ENCODE measurements at places on chromosomes 16 and 17.

GRCh38 chr16:9408297-9408878 lies 316.9 kb downstream of the HAPSTR1 start:
- H3K36me3 ChIP-seq, result no peaks in the 10 kb centered on the region
- no peak for DNase-seq
- H3K27ac ChIP-seq, result no peak overlapping the region

GRCh38 chr16:68744744-68745280 lies 7.7 kb downstream of the CDH1 start:
- peaks cover 15% of the 10 kb centered on the region for H3K27me3 ChIP-seq
- no peaks in the 10 kb centered on the region for H3K36me3 ChIP-seq
- H3K4me3 ChIP-seq, result no peak overlapping the region
- no peak overlapping the region for H3K27ac ChIP-seq
- H3K4me1 ChIP-seq, result peaks cover 3% of the 10 kb centered on the region

DNA sequence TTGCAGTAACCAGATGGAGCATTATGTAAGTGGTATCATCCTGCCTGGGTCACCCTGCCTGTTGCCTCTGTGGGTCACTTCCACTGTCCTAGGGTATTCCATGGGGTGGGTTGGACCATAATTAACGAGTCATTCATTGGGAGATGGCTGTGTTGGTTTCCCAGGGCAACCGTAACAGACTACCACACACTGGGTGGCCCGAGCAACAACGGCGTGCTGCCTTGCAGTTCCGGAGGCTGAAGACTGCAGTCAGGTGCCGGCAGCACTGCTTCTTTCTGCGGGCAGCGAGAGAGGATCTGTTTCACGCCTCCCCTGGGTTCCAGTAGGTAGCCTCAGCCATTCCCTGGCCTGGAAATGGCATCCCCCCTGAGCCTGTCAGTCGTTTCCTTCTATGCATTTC lies 28.9 kb upstream of the CMIP start:
- no peak for DNase-seq
- no peak overlapping the region for H3K4me3 ChIP-seq
- H3K4me1 ChIP-seq, result peaks cover 4% of the 10 kb centered on the region

DNA sequence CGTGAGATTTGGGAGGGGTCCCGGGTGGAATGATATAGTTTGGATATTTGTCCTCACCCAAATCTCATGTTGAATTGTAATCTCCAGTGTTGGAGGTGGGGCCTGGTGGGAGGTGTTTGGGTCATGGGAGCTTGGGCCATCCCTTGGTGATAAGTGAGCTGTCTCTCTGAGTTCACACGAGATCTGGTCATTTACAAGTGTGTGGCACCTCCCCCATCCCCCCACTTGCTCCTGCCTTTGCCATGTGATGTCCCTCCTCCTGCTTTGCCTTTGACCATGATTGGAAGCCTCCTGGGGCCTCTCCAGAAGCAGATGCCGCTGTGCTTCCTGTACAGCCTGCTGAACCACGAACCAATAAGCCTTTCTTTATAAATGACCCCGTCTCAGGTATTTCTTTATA lies 21.3 kb upstream of the BAIAP2 start:
- H3K36me3 ChIP-seq, result peaks cover 9% of the 10 kb centered on the region
- no peak overlapping the region for H3K4me3 ChIP-seq
- H3K27me3 ChIP-seq, result no peaks in the 10 kb centered on the region
- DNase-seq, result no peak
- no peak overlapping the region for H3K27ac ChIP-seq

DNA sequence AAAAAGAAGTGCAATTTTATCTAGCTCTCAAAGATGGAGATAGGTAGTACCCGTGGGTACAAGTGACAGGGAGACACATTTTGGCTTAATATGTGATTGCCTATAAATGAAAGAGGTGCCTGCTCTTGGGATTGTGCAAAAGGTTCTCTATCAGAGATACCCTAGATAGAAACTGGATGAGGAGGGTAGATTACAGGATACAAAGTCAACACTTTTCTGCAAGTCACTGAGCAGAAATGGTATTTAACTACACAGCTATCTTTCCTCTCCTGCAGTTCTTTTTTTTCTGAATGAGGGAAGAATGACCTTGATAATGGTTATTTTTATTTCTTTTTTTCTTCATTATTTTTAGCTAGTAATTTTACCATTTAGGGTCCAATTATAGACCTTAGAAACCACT lies 67.6 kb downstream of the MMD start:
- H3K27ac ChIP-seq, result no peak overlapping the region
- no peak overlapping the region for H3K4me3 ChIP-seq
- peaks cover 3% of the 10 kb centered on the region for H3K4me1 ChIP-seq
- no peak for DNase-seq
- no peaks in the 10 kb centered on the region for H3K36me3 ChIP-seq
- peaks cover 4% of the 10 kb centered on the region for H3K27me3 ChIP-seq

DNA sequence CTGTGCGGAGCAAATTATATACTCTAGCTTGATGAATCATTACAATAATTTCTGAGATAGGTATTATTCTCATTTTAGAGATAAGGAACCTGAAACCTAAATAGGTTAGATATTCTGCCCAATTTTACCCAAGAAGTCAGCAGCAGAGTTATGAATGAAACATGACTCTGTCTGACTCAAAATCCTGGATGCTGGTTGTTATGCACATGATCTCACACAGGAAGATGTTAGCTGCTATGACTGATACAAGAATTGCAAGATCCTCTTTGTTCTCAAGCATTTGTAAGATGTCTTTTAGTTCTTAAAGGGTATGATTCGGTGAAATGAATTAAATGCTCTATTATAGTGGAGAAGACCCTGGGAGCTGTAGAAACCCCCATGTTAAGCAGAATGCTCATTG lies 447.8 kb downstream of the KIF2B start:
- H3K36me3 ChIP-seq, result no peaks in the 10 kb centered on the region
- no peak for DNase-seq
- no peaks in the 10 kb centered on the region for H3K4me1 ChIP-seq
- peaks cover 3% of the 10 kb centered on the region for H3K27me3 ChIP-seq

- no peaks in the 10 kb centered on the region for H3K36me3 ChIP-seq
- H3K4me3 ChIP-seq, result no peak within 1 kb of the TSS
- no peak for DNase-seq
- H3K4me1 ChIP-seq, result peaks cover 3% of the 10 kb centered on the region
Observed at GRCh38 chr16:75535901-75536300, at the start of gene CHST5. Gene CHST5 (minus strand): TSS chr16:75536108. CDS start chr16:75530384, 5,724 bp downstream.

DNA sequence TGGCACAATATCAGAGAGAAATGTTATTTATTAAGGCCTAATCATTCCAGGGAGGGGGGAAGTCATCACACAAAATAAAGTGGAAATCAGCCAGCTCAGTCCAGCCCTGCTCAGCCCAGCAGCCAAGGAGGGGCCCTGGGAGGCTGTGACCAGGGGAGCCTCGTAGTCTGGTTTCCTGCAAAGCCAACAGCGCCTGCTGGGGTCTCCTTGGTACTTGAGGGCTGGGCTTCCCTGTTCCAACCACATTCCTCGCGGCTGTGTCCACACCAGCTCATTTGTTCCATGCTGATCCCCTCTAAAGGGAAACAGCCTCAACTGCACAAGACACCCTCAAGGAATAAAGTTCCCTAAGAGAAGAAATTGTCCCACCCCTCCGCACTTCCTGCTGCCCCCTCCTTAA lies 154.0 kb downstream of the TMEM132E start:
- H3K27me3 ChIP-seq, result peaks cover 5% of the 10 kb centered on the region
- H3K4me3 ChIP-seq, result no peak overlapping the region
- no peaks in the 10 kb centered on the region for H3K36me3 ChIP-seq
- no peak for DNase-seq
- H3K27ac ChIP-seq, result no peak overlapping the region

DNA sequence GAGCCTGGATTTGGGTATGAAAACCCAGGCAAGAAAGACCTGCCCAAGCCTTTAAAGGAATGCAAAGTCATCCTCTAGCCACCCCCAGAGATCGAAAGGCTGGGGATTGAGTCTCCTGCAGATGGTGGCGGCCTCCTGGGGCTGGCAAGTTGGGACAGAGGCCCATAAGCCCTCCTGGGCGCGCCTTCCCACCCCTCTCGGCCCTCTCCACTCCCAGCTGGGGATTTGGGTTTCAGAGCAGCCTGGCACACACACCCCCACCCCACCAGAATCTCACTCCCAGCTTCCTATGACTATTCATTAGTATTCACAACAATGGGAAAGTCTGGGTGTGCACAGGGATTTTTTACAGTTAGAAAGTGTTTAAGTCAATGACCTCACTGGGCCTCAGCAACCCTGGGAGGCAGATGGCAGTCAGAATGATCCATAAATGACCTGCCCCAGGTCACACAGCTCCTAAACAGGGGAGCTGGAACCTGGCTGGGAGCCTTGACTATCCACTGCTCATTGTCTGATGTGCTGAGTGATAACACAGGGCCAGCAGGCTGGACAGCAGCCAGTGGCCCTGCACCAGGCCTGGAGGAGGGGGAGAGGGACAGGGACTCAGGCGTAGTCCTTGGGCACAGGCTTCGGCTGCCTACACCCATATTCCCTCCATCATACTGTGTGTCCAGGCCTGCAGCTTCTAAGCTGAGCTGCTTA lies 12.1 kb downstream of the NHERF1 start:
- peaks cover 6% of the 10 kb centered on the region for H3K36me3 ChIP-seq
- H3K4me3 ChIP-seq, result no peak overlapping the region
- H3K27me3 ChIP-seq, result no peaks in the 10 kb centered on the region
- DNase-seq, result no peak
- H3K4me1 ChIP-seq, result peaks cover 53% of the 10 kb centered on the region

GRCh38 chr17:68248199-68248825 lies 469 bp downstream of the AMZ2 start:
- H3K4me3 ChIP-seq, result peak overlapping the region; percentile 93
- peaks cover 49% of the 10 kb centered on the region for H3K4me1 ChIP-seq
- H3K36me3 ChIP-seq, result peaks cover 33% of the 10 kb centered on the region

DNA sequence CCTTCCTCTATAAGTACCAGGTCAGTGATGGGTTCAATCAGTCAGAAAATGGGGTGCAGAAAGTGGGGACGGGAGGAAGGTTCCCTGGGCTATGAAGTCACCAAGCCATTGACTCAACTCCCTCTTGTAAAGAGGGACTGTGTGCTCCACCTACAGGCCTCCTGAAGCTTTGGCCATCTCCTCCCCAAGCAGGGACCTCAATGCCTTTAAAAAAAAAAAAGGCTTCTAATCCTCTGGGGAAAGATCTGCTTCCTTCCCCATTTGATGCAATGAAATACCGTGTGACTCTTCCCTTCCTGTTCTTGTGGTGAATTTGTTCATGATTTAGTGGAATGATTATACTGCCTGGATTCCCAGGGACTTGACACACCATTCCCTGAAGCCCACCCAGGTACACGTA lies 30.8 kb downstream of the VWA3A start:
- no peaks in the 10 kb centered on the region for H3K36me3 ChIP-seq
- no peak overlapping the region for H3K27ac ChIP-seq
- no peak for DNase-seq
- no peaks in the 10 kb centered on the region for H3K27me3 ChIP-seq
- no peaks in the 10 kb centered on the region for H3K4me1 ChIP-seq
- H3K4me3 ChIP-seq, result no peak overlapping the region

DNA sequence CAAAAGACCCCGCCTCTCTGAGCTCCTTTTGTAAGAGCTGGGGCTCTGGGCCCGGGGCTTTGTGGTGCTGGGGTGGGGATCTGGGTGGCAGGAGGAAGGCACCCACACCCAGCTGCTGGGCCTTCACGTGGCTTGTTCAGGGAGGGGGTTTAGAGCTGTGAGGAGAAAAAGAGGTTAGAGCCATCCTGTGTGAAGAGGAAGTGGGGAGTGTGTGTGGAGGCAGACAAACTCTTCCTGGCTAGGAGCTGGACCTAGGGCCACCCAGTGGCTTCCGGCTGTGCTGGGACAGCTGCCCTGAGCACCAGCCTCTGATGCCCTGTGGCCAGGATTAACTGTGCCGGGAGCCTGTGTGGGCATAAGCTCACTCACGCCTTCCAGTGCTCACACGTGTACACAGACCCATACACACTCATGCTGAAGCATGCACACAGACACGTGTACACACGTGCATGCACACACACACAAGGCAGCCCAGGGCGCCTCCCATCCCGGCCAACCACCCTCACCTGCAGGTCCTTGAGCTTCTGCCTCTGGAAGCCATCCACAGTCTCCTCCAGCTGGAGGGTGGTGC lies 7.4 kb downstream of the CIBAR2 start:
- H3K36me3 ChIP-seq, result no peaks in the 10 kb centered on the region
- no peak for DNase-seq
- no peaks in the 10 kb centered on the region for H3K27me3 ChIP-seq
- H3K4me1 ChIP-seq, result peaks cover 21% of the 10 kb centered on the region
- no peak overlapping the region for H3K4me3 ChIP-seq
- H3K27ac ChIP-seq, result peak overlapping the region; percentile 79

DNA sequence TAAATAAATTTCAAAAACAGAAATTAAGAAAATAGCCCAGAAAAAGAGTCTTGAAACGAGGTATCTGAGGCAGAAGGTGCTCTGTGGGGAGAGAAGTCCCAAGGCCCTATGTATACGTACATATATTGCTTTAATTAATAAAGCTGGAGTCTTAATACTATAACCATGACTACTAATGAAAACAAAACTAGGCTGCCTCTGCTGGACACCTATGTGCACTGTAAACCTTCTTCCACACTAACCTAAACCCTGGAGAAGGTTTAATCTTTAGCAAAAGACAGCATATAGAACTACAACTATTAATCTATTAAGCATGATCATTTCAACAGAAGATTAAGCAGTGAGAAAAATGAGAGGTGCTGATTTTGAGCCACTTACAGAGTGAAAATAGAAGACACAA lies 153.9 kb upstream of the C17orf78 start:
- peak overlapping the region; percentile 66 for H3K27ac ChIP-seq
- peaks cover 10% of the 10 kb centered on the region for H3K36me3 ChIP-seq
- no peaks in the 10 kb centered on the region for H3K27me3 ChIP-seq

DNA sequence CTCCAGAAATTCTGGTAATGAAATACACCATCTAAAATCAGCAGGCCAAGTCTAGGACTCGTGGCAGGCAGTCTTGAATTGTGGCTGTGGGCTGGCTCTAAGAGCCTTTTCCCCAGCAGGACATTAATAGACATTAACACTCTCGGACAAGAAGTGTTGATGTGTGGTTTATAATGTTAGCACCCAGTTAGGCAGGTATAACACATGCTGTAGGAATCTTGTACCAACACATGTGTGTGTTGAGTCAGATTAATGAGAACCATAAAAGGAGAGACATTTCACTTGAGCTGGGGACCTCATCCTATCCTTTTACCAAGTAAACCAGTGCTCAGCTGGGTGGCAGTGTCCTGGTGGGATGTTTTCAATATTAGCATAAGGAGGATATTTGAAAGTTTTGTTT lies 264.5 kb downstream of the FTO start:
- no peak for DNase-seq
- no peaks in the 10 kb centered on the region for H3K4me1 ChIP-seq
- H3K27me3 ChIP-seq, result no peaks in the 10 kb centered on the region
- H3K36me3 ChIP-seq, result peaks cover 3% of the 10 kb centered on the region
- H3K27ac ChIP-seq, result no peak overlapping the region

- no peaks in the 10 kb centered on the region for H3K4me1 ChIP-seq
- no peak overlapping the region for H3K4me3 ChIP-seq
- DNase-seq, result no peak
- no peaks in the 10 kb centered on the region for H3K36me3 ChIP-seq
Observed at GRCh38 chr17:54785643-54786268, 114.9 kb upstream of the TOM1L1 start.
